ENCODE measurements at places on chromosomes 7 and 10.

DNA sequence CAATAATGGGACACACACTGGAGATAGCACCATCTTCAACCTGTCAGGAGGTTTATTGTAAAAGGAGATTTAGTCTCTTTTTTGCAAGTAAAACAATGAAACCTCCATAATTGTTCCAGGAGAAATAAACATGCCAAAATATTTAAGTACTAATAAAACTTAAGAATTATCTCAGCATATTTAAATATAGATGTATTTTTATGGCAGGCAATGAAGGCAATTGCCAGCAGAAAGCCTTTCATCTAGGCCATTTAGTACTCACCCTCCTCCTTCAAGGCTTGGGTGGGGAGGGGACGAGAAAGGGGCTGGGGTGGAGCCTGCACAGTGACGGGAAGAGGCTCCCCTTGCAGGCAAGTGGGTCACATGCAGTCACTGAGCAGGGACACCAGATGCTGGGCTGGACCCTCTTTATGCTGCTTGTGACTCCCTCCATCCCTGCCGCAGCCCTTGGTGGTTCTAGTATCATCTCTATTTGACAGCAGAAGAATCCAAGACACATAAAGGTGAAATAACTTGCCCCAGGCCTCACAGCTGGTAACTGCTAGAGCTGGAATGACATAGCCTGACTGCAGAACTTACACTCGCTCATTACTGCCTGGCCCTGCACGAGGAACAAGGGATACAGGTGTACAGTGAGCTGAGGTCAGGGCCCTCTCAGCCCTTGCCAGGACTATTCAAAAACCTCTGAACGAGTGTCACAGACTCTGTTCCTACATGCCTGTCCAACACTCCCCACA, 449.5 kb upstream of the ZMIZ1 start:
- no peak for DNase-seq

- no peak for DNase-seq
Observed at GRCh38 chr7:18901982-18902421, 215.4 kb downstream of the TWIST1 start.

DNA sequence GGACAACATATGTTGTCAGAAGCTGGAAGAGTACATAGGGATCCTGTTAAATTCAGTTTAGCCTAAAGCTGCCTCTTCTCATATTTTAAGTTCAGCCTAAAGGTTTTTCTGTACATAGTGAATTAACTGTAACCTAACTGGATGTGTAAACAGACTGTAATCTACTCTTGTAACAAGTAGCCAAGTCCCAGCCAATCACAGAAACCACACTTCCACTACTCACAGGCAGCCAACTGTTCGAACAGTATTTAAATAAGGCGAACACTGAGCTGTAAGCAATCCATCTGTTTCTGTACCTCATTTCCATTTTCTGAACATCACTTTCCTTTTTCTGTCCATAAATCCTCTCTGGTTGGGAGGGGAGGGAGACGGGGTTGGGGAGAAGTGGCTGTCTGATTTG, 15.0 kb upstream of the STN1 start:
- no peak for DNase-seq

GRCh38 chr7:104156842-104157277, 51.0 kb downstream of the ORC5 start:
- no peak for DNase-seq

- no peak for DNase-seq
Observed at GRCh38 chr10:118220346-118220850, 121.7 kb downstream of the FAM204A start.
